NCI-H1048 (cell line): ENCODE measurements at places on chromosomes 3 and 15.

DNA sequence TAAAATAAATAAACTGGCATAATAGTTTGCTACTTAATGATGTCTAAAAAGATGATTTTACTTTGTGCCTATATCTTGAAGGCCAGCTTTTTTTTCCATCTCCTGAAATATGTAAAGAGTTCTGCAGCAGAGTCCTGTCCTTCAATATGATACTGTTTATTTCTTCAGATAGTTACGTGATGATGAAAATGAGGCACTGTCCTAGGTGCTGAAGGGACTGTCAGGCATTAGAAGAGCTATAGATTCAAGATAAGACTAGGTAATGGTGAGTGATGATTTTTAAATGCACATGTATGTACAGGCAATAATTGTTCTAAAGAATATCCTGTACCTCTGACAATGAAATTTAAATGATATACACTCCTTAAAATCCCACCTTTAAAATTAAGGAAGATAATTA, 326.9 kb upstream of the DNAJC19 start:
- no peak for DNase-seq

DNA sequence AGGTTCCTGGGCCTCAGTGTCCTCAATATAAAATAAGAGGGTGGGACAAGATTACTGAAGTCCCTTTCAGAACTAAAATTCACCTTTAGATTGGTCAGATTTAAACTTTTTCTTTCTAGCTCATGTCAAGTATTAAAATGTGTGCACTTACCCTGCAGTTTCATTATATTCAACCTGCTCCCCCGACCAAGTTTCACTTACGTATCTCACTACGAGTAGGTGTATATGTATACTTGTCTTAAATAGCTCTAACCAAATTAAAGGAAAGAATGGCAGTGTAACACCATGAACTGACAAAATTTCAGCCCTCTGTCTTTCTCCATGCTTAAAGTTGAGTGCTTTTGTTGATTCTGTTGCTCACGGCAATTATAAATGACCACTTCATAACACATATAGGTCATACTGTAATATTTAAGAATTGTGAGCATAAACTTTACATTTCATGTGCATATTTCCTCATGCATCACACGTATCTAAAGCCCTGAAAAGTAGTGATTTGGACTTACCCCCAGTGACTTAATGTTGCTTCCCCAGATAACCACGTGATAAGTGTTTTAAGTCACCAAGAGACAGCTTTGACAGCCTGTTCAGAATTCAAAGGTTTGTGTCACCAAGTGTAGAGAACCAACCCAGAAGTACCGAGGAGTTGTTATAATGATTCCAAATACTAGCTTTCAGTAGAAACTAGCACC, 70.0 kb downstream of the PGPEP1L start:
- no peak for DNase-seq

DNA sequence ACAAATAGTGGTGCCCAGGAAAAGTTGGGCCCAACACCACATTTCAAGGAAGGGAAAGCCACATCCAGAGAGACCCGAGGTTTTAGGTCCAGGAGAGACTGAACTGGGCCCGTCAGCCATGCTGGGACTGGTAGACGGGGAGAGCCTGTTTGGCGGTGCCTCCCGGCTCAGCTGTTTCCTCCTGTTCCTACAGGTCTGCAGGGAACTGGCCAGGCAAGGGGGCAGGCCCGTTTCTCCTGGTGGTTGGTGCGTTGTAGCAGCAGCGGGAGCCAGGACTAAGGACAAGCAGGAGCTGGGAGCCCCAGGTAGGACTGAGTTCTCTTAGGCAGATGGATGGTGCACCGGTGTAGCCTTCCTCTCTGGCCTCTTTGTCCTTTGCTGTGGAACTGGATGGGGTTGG, 3.9 kb downstream of the PRKCD start:
- no peak for DNase-seq

DNA sequence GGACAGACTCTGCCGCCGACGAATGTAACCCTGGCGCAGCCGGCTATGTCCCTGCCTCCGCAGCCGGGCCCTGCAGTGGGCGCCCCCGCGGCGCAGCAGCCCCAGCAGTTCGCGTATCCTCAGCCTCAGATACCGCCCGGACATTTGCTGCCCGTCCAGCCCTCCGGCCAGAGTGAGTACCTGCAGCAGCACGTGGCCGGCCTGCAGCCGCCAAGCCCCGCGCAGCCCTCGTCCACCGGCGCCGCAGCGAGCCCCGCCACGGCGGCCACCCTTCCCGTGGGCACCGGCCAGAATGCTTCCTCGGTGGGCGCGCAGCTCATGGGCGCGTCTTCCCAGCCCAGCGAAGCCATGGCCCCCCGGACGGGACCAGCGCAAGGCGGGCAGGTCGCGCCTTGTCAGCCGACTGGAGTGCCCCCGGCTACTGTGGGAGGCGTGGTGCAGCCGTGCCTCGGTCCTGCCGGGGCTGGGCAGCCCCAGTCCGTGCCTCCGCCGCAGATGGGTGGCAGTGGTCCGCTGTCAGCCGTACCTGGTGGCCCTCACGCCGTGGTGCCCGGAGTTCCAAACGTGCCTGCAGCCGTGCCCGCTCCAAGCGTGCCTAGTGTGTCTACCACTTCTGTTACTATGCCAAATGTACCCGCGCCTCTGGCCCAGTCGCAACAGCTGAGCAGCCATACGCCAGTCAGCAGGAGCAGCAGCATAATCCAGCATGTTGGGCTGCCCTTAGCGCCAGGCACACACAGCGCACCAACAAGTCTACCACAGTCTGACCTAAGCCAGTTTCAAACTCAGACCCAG, 2.4 kb downstream of the TSC22D2 start:
- DNase-seq, result no peak

- no peak for DNase-seq
Observed at GRCh38 chr3:184174284-184174645, 390 bp upstream of the AP2M1 start.
